GM23248 (cell line): ENCODE measurements at places on chromosomes 7 and 10. TPM values are rescaled to one million over a fixed set of nuclear protein-coding genes. Genes with fewer than 3 reads are reported as not detected.

DNA sequence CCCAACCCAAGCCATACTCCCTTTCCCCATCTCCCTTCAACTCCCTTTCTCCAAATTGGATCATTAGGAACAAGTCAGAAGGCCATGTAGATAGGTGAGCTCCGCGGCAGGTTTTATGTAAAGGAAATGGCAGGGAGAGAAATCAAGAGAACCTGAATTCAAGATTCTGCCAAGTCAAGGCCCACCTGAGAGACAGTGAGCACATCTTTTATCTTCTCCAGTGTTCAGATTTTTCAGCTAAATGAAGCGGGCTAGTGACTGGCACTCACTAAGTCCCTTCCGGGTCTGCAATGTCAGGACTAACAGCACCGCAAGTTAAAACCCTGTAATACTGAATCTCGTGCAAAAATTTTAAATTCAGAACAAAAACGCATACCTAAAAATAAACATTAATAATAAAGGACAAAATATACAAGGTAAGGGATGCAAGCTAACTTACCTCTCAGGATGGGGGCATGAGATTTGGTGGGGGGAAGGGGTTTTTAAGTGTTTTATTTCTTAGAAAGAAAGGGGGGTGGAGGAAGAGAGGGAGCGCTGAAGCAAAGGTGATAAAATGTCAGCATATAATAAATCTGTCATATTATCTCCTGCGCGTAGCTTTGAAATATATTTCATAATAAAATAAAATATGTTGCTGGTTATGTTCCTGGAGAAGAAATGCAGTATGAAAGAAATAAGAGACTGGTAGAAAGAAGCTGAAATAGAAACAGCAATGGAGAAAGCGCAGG lies 17.6 kb downstream of the TCAF1 start:
- no peak for DNase-seq

LOXL4 gene
- 319 and 320 TPM in 2 replicates for polyA plus RNA-seq

SOSTDC1 gene
- polyA plus RNA-seq, result not detected in 2 replicates

HHEX gene
- polyA plus RNA-seq, result 0.10 and 0.32 TPM in 2 replicates

GRCh38 chr7:39987641-39988347 lies 37.7 kb downstream of the CDK13 start:
- DNase-seq, result no peak
